ELR (cell line): ENCODE measurements at places on chromosomes 5 and 9.

GRCh38 chr9:116986015-116986414 lies 298.9 kb downstream of the TRIM32 start:
- DNase-seq: no peak

- no peak for DNase-seq
These were observed 14.9 kb upstream of the PCSK1 start for GRCh38 chr5:96447949-96448348.

GRCh38 chr5:163712011-163712410 lies 206.6 kb downstream of the MAT2B start:
- DNase-seq: peak; percentile 38

GRCh38 chr9:131347376-131348020 lies 46.4 kb upstream of the PRRC2B start:
- no peak for DNase-seq

GRCh38 chr9:136316271-136316751 lies 11.0 kb upstream of the GPSM1 start:
- DNase-seq: no peak

- DNase-seq: no peak
These were observed 90.5 kb upstream of the RANBP3L start for GRCh38 chr5:36392186-36392585.

DNA sequence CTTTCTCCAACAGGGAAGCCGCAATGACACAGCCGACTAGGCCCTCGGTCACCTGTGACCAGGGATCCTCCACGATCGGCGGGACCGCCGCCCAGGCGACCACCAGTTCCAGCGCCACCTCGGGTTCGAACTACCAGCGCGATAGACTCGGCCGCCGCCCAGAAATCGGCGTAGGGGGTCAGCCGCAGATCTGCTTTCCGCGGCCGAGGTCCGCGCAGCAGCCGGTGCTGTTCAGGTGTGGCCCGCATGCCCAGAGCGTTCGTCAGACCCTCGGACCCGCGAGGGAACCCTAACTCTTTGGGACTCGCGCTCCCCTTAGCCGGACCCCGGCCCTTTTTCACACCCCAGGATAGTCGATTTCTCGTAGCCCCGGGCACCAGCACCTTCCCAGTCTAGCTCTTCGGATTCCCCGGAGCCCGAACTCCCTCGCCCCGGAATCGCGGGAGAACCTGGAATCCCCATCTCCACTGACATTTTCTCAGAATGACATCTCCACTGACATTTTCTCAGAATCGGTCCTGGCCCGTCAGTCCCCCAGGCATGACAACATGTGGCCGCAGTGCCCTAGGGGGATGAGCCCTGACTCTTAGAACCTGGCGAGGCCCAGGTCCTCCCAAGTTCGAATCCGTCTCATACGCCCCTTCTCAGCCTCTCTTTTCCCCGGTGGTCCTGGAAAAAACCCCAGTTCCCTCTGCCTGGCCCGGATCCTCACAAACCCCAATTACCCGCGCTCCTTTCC lies 428 bp downstream of the C5orf52 start:
- DNase-seq: no peak

DNA sequence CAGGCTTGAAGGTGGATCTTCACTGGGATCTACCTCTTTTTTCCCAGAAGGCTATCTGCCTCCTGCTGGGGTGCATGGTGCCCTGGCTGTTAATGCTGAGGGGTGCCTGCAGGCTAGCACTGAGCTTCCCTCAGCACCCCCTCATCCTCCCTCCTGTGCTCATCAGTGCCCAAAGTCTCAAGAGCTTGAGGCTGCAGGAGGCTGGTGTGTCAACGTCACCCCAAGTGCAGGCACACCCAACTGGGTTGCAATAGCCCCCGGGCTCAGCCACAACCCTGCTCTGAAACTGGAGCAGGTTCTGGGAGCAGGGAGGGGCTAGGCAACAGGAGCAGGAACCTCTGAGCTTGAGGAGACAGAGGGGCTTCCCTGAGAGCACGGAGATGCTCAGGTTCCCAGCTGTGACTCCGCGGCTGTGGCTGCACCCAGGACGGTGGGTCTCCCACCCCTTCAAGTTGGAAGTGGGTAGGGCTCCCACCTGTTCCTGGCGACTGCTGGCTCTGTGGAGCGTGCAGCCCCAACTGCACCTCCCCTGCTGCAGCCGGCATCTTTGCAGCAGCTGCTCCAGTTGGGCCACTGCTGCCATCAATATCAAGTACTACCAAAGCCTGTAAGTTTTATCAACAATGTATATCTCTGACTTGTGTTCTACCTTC lies 1266.6 kb upstream of the C9orf72 start:
- no peak for DNase-seq

DNA sequence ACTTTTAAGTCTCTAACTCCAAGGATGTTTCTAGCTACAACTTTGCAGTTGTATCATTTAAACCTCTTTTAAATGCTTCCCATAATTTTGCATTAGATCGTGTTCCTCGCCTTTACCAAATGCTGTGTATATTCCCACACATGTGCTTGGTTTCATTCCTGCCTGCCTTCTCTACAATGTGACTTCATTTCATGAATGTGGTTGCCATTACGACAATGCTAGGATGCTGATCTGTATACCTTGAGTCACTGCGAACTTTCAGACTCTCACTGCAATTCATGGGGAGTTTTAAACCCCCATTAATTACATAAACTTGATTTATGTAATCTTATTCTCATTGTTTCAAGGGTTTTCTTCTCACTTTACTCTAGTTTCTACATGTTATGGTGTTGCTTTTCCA lies 50.3 kb downstream of the UBE2QL1 start:
- no peak for DNase-seq

- no peak for DNase-seq
These were observed 65.0 kb upstream of the RAPGEF1 start for GRCh38 chr9:131804826-131805225.

GRCh38 chr5:77758141-77758938 lies 17.8 kb downstream of the TBCA start:
- DNase-seq: no peak

GRCh38 chr5:173771121-173771724 lies 116.9 kb upstream of the CPEB4 start:
- DNase-seq: no peak

- peak; percentile 58 for DNase-seq
These were observed 48.4 kb downstream of the GPR21 start for GRCh38 chr9:123081824-123082223.

GRCh38 chr5:31755676-31756230 lies 116.8 kb downstream of the PDZD2 start:
- DNase-seq: no peak

- DNase-seq: peak; percentile 86
These were observed 3.7 kb downstream of the SLC31A2 start for GRCh38 chr9:113154471-113154870.

DNA sequence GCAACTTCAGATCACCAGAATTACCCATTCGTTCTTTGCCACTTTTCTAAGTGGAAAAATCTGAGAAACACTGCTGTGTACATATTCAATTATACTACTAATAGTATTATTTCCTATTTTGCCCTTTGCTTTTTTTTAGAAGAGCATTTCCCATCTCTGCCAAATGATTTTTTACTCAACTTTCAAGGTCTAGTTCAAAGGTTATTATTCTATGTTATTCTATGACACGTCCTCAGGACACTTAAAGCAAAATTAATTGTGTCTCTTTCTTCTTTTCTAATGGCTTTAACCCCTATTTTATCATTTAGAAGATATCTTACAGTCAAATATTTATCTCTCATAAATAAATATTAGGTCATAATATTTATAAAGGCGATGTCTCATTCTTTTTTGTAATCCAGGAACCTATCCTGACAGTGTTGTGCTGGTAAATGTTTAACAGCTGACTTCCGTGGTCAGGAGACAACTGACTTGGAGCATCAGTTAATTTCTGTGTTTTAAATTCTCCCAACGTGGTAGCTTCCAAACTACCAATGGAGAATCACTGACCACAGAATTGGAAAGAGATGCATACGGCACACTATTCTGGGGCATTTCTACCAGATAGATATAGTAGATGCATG lies 375.2 kb downstream of the ARRDC3 start:
- no peak for DNase-seq

DNA sequence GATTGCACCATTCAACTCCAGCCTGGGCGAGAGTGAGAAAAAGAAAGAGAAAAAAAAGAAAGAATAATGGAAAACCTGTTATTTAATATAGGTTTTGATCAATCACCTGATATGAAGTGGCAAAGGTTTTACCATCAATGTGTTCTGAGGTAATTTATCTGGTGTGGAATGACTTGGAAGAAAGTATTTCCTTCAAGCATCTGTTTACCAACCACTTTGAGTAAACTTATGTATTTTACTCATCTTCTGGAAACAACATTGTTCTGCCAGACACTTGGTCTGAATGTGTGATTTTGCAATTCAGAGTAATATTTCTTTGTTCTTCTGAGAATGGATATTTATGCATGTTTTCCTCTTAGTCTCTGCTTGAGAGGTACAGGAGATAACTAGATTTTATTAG lies 24.3 kb downstream of the KIF2A start:
- no peak for DNase-seq

GRCh38 chr5:60529001-60529400 lies 171.0 kb downstream of the DEPDC1B start:
- DNase-seq: no peak

DNA sequence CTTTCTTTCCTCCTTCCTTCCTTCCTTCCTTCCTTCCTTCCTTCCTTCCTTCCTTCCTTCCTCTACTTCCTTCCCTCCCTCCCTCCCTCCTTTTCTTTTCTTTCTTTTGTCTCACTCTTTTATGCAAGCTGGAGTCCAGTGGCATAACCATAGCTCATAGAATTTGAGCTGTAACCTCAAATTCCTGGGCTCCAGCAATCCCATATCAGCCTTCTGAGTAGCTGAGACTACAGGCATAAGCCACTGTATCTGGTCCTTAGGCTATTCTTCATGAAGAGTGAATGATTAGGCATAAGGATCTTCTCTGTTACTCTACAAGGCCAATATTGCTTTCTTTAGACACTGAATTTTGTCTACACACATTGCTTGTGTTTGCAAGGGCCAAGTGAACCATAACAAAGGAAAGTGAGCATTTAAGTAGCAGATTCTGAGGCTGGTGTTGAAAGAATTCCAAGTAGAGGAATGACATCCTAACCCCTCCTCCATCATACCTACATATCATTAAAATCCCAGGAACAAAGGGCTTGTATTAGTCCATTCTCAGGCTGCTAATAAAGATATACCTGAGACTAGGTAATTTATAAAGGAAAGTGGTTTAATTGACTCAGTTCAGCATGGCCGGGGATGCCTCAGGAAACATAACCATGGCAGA lies 293.2 kb downstream of the HCN1 start:
- DNase-seq: no peak

DNA sequence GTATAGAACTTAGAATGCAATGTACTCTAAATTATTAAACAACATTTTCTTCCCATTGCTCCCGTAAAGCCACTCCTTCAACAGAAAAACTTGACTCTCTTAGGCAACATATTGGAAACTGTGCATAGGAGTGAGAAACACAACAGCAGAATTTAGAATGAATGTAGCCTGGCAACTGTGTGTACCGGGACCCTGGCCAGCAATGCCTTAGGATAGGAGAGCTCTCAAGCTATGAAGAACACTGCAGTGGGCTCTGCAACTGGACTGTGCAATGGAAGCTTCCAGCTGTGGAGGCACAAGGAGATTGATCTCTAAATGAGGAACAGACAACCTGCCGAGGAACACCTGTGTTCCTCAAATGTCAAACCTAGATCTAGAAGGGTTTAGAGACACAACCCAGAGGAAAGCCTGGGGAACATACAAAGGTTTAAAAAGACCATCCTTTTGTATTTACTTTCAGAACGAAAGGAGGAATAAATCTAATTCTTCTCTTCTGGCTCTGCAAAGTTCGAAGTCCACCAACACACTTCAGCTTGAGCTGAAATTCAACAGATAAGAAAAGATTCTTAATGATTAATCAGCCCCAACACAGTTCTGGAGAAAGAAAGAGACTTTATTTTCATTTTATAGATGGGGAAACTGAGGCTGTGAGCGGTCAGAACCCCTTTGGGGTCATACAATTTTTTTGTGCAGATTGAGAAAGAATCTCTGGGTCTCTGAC lies 51.5 kb upstream of the ARL15 start:
- DNase-seq: no peak

- DNase-seq: no peak
These were observed 3.4 kb downstream of the KLHL9 start for GRCh38 chr9:21331676-21332402.

DNA sequence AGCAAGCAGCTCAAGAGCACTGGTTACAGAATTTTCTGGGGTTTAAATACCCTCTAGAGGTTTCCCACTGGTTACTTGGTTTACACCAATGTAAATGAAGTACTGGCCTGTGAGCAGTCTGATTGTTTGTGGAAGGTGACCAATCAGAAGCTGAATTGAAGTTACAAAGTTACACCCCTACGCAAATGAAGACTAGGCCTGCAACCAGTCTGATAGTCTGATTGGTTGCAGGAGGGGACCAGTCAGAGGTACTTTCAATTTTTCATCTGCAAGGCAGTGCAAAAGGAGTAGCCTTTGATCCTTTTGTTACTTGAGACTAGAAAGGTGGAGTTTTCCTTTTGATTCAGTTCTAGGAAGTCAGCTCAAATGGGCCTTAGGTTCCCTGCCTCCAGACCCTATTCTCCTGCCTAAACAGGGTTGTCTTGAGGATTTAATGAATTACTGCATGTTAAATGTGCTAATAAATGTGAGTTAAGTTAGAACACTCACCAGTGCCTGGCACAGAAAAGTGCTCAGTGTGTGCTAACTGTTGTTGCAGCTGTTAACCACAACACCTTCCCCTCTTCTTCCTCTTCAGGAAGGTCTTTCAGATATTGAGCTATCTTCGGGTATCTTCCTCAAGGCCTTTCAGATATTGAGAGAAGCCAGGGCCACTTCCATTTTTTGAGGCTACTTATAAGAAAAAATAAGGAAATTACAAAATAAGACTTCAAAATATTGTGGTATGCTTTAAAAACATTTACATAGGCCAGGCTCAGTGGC lies 32.1 kb upstream of the CLINT1 start:
- no peak for DNase-seq

DNA sequence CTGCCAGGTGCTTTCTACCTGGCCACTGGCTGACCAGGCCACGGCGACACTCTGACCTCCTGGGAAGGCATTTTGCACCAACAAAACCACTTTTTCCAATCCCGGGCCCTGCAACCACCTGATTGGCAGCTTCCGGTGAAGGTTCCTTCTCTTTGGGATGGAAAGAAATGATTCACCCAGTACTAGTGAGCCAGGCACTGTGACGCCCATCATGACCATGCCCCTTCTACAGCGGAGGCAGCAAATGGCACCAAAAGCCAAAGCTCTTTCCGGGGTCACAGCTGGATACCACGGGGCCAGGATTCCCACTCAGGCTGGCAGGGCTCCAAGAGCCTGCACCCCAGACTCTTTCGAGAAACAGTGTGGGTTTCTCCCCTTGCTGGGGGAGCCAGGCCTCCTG lies 4.7 kb downstream of the NOTCH1 start:
- no peak for DNase-seq

GRCh38 chr5:131282235-131282634 lies 18.4 kb downstream of the CDC42SE2 start:
- DNase-seq: no peak

GRCh38 chr9:6449645-6450044 lies 36.6 kb downstream of the UHRF2 start:
- DNase-seq: no peak

DNA sequence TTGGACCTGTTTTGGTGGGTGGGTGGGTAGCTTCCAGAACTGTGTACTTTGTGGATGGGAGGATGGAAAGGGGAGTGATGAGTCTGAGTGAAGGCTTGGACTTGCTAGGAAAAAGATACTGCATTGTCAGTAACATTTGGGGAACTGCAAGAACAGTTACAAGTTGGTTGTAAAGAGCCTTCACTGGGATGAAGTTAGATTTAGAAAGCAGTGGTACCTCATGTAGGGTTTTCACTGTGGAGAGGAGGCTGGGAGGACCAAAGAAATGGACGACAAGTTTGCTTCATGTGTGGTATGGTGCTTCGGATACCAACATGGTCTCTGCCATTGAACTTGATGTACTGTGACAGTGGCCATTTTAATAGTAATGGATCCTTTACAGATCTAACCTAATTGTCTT lies 50.3 kb downstream of the RAD23B start:
- no peak for DNase-seq
